ENCODE measurements at places on chromosomes 6 and 20. TPM values are rescaled to one million over a fixed set of nuclear protein-coding genes. Genes with fewer than 3 reads are reported as not detected.
A peak's percentile ranks its signal among the peaks of the same experiment; 100 is the strongest.

Gene CPNE5
- total RNA-seq = 1.2 TPM

Gene SPTLC3
- 0.77 TPM for total RNA-seq

DNA sequence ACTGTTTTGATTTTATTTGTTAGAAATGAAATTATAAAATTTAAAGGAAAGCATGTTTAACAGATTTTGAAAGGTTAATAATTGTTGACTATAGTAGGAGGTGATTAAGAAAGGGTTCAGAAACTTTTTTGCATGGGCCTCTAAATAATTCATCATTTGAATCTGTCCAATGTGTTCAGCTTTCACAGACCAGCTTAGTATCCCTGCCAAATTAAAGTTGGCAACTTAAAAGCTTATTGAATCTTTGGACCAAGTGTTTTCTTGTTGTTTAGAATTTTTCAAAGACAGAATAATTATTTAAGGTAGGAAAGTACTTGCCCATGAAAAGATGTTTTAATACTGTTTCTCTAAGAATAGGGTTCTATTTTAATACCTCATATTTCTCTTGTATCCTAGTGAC is 466.0 kb downstream of the GJA1 start:
- no peak overlapping the region for H3K27ac ChIP-seq
- DNase-seq = no peak
- H3K36me3 ChIP-seq = no peaks in the 10 kb centered on the region
- H3K4me1 ChIP-seq = no peaks in the 10 kb centered on the region
- H3K4me3 ChIP-seq = no peak overlapping the region

- H3K27me3 ChIP-seq = peaks cover 7% of the 10 kb centered on the region
- H3K4me3 ChIP-seq = no peak overlapping the region
- no peaks in the 10 kb centered on the region for H3K36me3 ChIP-seq
- DNase-seq = no peak
- no peak overlapping the region for H3K27ac ChIP-seq
- peaks cover 3% of the 10 kb centered on the region for H3K4me1 ChIP-seq
Measured at GRCh38 chr6:14841901-14842421, 403.9 kb upstream of the JARID2 start.

Gene SLCO4A1
- 66.5 TPM for total RNA-seq

Gene SYCP2
- total RNA-seq = 2.6 TPM

DNA sequence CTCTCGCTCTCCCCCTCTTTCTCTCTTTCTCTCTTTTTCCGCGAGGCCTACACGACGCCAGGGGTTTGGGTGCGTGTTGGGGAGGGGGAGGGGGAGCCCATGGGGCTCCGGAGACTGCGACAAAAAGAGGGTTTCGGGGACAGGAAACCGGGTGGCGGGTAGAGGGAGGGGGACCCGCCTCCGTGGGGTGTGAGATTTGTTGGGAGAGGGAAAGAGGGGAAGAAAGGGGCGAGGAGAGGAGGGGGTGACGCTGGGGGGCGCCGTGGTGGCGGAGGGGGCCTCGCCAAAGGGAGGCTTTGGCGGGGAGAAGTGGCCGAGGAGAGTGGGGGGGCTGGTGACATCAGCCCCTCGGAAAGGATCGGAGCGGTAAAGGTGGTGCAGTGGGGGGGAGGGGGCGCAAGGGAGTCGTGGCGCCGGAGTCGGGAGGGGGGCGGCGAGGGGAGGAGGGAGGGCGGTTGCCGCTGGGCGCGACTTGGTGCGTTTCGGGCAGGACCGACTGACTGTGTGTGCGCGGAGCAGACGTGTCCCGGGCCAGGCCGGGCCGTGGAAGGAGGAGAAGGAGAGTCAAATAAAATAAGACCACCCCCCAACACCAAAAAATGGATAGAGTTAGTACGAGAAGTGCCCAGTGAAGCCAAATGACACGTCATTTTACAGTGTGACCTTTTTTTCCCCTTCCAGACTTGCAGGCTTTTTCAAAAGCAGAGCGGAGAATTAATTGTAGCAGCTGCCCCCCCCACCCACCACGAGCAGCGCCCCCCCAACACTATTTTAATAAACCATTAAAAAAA is 39.8 kb downstream of the GNAS start:
- H3K27me3 ChIP-seq = no peaks in the 10 kb centered on the region
- H3K4me1 ChIP-seq = peaks cover 41% of the 10 kb centered on the region
- H3K36me3 ChIP-seq = peaks cover 43% of the 10 kb centered on the region
- peak overlapping the region; percentile 99 for H3K4me3 ChIP-seq

DNA sequence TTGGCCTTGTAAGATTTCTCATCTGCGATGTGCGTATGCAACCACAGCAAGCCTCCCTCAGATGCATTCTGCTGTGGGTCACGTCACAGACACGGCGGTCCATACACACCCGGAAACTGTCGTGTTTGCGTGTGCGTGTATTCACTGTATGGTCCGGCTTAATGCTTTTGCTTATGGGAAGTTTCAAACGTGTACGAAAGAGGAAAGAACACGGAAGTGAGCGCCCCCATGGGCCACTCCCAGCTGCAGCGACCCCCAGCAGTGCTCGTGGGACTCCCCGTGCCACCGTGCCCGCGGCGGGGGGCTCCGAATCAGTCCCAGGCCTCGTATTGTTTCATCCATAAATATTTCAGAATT is 10.2 kb downstream of the DLL1 start:
- no peak for DNase-seq
- peak overlapping the region; percentile 14 for H3K27ac ChIP-seq
- H3K4me1 ChIP-seq = peaks cover 29% of the 10 kb centered on the region
- peak overlapping the region; percentile 43 for H3K4me3 ChIP-seq
- no peaks in the 10 kb centered on the region for H3K36me3 ChIP-seq

DNA sequence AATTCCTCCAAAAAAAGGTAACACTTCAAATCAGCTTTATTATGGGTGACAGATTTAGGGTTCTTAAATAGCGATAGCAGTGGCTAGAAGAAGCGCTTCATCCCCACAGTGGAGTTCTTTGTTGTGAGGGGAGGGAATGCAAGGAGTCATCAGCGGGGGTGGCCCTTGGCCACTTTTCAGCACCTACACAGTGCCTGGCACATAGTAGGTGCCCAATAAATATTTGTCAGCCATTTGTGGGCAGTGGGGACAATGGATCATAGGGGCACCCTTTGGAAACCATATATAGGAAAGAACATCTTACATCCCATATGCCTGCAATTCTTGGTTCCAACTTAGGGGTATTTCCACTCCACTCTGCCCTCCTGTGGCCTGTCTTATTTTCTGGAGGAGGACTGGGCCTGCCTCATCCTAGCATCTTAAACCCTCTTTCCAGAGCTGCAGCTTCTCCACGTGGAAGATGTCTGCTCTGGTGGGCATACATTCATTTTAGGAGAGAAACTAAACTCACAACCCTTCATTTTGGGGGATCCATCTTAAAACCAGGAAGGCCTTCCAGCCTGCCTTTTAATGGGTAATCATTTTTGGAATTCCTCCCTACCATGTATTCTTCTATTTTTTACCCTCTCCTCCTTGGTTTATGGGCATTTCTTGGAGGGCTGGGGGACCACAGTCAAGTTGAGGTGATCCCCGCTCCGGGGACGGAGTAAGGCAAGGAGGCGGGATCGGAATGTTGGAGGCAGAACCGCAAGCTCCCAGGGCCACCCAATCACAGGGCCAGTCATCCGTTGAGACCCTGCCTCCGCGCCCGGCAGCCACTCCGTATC is 2.6 kb upstream of the GPSM3 start:
- DNase-seq = peak; percentile 59
- peaks cover 22% of the 10 kb centered on the region for H3K4me1 ChIP-seq
- peaks cover 7% of the 10 kb centered on the region for H3K36me3 ChIP-seq
- peak overlapping the region; percentile 94 for H3K4me3 ChIP-seq
- H3K27ac ChIP-seq = peak overlapping the region; percentile 99

Gene OR2J3
- not detected for total RNA-seq

Gene RSPO3
- not detected for total RNA-seq

Gene MAPK13
- 60.9 TPM for total RNA-seq

DNA sequence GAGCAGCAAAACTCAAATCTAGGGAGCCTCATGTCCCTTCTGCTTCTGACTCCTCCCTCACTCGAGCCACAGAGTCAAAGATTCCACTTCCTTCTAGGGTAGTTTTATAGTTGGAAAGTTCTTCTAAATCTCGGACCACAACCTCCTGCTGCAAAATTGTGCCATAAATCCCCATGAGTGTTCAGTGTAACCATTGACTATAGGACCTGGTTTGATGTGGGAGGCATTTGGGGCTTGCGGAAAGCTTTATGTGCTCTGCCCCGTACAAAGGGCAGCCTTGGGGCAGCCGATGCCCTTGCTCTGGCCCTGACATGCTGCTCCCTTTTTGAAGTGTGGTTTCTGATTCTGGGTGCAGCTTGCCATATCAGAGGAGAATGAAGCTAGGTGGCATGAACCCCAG is 43.6 kb upstream of the IER3 start:
- peaks cover 70% of the 10 kb centered on the region for H3K4me1 ChIP-seq
- peak; percentile 89 for DNase-seq
- peaks cover 31% of the 10 kb centered on the region for H3K36me3 ChIP-seq
- H3K27me3 ChIP-seq = no peaks in the 10 kb centered on the region
- peak overlapping the region; percentile 94 for H3K27ac ChIP-seq
- H3K4me3 ChIP-seq = peak overlapping the region; percentile 77

- H3K27ac ChIP-seq = no peak overlapping the region
- H3K36me3 ChIP-seq = peaks cover 12% of the 10 kb centered on the region
- peak; percentile 43 for DNase-seq
Measured at GRCh38 chr20:45322952-45323383, 14.9 kb upstream of the MATN4 start.

Gene ENPP3
- 0.49 TPM for total RNA-seq

DNA sequence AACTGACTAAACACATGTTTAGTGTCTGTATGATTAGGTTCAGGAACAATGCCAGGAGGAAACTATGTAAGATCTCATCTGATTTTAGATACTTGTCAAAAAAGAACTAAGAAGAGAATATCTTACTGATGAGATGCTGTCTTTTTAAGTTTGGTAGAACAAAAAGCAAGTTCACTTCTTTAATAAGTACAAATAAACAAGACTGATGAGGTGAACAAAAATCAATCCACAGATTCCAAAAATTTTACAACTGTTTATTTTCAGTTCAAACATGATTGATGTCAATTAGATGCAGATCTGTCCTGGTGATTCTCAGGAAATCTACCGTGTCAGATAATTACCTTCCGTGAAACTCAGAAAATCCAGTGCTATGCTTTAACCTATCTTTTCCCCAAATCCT is 24.9 kb downstream of the EPHA7 start:
- H3K36me3 ChIP-seq = no peaks in the 10 kb centered on the region
- no peak overlapping the region for H3K4me3 ChIP-seq
- no peak for DNase-seq
- no peak overlapping the region for H3K27ac ChIP-seq

DNA sequence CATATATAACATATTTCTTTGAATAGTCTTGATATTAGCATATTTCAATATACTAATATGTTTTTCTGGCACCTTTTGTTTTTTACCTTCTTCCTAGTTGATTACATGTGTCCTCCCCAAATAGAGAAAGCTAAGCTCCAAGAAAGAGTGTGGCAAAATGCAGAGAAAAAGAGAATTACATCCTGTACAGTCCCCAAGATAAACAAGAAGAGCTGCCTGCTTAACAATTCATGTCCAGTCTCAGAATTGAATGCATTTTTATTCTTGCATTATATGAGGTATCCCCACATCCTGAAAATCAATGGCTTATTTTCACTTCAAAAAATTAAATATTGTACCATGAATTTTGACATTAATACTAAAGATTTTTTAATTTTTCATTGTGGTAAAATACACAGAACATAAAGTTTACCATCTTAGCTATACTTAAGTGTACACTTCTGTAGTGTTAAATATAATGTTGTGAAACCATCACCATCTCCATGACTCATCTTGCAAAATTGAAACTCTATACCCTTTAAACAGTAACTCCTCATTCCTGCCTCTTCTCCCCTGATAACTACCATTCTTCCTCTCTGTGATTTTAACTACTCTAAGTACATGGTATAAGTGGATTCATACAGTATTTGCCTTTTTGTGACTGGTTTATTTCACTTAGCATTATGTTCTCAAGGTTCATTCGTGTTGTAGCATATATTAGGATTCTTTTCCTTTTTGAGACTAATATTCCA is 490.3 kb downstream of the COL12A1 start:
- H3K36me3 ChIP-seq = no peaks in the 10 kb centered on the region
- H3K27me3 ChIP-seq = no peaks in the 10 kb centered on the region
- H3K4me3 ChIP-seq = no peak overlapping the region
- H3K27ac ChIP-seq = no peak overlapping the region
- H3K4me1 ChIP-seq = no peaks in the 10 kb centered on the region

Gene GPX6
- total RNA-seq = not detected

DNA sequence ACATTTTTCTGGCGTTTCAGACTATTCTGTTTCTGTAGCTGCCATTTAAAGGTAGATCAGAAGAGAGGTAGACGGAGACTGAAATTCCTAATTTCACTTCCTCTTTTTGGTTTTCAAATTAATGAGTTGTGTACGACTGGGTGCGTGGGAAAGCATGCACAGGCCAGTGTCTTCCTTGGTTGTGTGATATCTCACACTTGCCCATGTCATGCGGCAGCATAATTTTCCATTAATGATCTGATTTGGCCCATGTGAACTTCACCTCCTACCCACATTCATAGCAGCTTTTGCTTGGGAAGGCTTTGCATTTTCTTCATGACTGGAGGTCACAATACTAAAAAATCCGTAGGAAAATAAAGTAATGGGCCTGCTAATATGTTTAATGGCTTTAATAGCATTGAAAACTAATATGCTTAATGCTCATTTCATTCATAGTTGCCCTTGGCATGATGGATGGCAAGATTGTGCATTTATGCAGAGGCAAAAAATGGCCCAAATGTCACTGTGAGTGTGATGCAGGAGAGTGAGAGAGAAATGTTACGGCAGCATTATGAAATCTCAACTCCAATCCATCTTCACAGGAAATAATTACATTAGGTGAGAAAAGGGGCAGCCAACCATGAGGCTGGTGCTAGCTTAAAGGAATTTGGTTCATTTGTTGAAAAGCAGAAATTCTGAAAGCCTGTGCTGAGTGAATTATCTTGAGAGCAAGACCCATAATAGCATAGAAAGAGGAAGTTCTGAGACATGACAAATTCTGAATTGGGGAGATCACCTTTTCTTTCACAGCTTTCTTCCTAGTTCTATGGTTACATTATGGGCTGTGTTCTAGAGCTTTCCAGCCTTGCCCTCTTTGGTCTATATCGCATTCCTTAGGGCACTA is 69.0 kb upstream of the UST start:
- H3K4me3 ChIP-seq = no peak overlapping the region
- no peak for DNase-seq
- H3K36me3 ChIP-seq = no peaks in the 10 kb centered on the region
- H3K27me3 ChIP-seq = peaks cover 5% of the 10 kb centered on the region

DNA sequence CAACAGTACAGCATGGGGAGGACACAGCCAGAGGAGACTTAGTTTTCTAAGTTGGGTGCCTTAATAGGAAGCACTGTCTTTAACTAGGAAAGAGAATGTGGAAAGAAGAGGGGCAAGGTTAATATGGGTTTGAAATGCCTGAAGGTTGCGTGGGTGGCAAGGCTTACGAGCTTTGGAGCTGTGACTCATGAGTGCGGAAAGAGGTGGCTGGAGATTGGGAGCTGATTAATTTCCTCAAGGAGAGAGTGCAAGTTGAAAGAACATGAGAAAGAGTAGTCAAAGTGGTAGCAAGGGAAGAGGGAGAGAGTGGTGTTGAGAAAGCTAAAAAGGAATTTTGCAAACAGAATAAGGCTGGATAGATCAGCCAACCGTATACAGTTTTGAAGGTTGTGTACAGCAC is 315.1 kb upstream of the PRND start:
- H3K27me3 ChIP-seq = peaks cover 3% of the 10 kb centered on the region
- H3K4me1 ChIP-seq = no peaks in the 10 kb centered on the region
- DNase-seq = no peak

- H3K27me3 ChIP-seq = peaks cover 10% of the 10 kb centered on the region
- no peak overlapping the region for H3K27ac ChIP-seq
- H3K4me1 ChIP-seq = peaks cover 2% of the 10 kb centered on the region
- H3K4me3 ChIP-seq = no peak overlapping the region
- no peaks in the 10 kb centered on the region for H3K36me3 ChIP-seq
- no peak for DNase-seq
Measured at GRCh38 chr20:64188091-64188490, 23.8 kb downstream of the MYT1 start.
